Posterior vena cava (tissue), 2 donors: ENCODE measurements at places on chromosomes 7 and 10. TPM values are rescaled to one million over a fixed set of nuclear protein-coding genes. Genes with fewer than 3 reads are reported as not detected.
A peak's percentile ranks its signal among the peaks of the same experiment; 100 is the strongest.

DNA sequence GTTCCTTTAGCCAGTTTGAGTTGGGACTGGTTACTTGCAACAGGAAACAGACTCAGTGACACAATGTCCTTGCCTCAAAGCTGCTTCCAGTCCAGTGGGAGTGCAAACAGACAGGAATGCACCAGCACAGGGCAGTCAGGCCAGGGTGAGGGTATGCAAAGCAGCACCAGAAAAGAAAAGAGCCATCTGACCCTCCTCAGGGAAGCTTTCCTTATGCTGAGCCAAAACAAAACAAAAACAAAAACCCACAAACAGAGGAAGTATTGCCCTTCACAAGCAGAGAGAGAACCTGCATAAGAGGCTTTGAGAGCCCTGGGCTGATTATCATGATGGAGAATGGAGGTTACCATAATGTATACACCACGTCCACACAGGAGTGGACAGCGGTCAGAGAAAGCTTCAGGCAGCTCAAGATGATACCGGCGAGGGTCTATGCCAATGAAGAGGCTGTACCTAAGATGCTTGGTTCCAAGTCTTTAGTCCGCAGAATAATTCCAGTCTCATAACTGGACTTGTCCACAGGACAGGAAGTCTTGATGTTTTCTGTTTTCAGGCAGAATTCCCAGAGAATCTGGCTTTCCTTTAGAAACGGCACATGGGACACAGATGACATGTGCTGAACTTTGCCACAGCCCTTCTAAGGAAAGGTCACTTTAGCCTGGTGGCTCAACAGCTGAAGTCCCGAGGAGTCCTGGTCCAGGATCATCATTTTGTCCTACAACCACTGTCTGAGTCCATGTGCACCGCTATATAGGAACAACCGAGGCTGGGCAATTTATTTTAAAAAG, 263.3 kb downstream of the TNS3 start:
- DNase-seq, result no peak

DNA sequence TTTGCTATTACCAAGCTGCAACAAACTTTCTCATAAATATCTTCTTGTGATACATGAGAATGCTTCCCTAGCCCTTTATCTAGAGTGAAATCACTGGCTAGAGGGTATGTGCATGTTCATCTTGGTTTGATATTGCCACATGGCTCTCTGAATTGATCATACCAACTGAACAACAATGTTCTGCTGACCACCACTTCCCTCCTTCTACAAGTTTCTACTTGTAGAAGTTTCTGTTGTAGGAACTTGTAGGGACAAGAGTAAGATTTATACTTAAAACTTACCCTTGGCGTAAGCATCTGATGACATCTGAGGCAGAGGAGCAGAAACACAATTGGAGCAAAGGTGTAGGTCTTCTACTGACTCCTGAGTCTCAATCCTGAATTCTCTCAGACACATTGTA, 86.3 kb upstream of the FAM13C start:
- no peak for DNase-seq

- DNase-seq, result peak; percentile 59
Measured at GRCh38 chr10:129740532-129741279, 223.4 kb downstream of the EBF3 start.

DNA sequence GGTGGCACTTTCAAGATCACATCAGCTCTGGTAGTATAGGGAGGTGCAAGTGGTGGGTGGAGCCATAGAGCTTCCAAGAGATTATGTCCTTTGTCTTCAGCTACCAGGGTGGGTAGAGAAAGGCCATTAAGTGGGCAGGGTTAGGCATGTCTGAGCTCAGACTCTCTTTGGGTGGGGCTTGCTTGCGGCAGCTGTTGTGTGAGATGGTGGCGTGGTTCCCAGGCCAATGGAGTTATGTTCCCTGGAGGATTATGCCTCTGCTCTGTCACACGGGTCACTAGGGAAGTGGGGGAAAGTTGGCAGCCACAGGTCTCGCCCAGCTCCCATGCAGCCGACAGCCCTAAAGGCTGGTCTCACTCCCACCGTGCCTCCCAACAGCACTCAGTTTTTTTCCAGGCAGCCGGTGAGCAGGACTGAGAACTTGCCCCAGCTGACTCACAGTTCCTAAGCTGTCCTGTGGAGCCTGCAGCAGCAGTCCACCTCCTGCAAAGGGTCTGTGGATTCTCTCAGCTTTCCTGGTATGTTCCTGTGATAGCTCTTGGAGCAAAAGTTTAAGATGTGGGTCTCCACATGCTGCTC, 459.0 kb downstream of the SH2D4B start:
- no peak for DNase-seq

HECTD2 gene
- 19.7 TPM for total RNA-seq

DNA sequence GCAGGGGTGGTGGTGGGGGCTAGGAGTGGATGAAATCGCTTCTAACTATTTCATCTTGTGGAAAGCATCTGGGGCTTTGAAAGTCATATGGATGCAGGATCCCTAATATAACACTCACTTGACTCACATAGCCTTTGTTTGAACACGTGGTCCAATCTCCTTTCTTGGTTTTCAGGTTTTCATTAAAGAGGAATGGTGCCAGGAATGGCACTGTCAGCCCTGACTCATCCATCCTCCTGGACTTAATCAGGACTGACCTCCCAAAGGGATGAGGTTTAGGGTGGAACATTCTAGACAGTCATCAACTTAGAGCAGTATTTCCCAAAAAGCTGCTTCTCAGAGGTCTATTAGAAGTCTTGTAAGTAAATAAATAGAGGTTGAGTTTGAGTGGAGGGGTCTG, 162.0 kb upstream of the PLXNA4 start:
- DNase-seq, result no peak

ATG9B gene
- not detected for total RNA-seq

ADCYAP1R1 gene
- 4.3 TPM for total RNA-seq

- no peak for DNase-seq
Measured at GRCh38 chr10:14369906-14370305, 39.2 kb upstream of the FRMD4A start.

ECD gene
- total RNA-seq, result 23.3 TPM

CAMK1D gene
- 17.8 TPM for total RNA-seq

DNA sequence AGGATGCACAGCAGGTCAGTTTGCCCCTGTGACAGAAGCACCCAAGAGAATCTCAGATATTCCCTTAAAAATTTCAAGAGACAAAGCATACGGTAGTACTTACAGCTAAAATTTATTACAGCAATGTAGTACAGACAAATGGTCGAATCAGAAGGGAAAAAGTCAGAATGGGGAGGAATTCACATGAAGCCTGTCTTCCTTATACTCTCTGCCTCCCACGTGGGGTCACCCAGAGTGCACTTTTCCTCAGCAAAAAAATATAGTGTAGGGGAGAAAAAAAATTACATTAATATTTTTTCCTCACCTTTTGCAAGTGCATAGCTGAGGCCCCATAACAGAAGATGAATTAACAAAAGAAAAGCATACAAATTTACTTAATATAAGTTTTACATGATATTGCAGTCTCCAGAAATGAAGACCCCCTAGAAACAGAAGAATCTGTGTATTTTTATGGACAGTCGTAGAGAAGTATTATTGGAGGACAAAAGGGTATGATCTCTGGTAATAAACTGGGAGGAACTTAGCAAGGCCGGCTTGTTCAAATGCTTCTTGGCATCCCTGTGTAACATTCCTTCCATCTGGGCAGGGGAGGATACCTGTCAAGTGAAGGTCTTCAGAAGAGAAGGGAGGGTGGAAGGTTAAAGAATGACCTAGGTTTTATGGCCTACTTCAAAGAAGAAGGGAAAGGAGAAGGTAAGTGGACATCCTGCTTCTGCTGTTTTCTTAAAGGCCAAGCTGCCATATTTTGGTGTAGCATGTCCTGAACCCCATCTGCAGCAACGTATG, 270.6 kb upstream of the MAGI2 start:
- DNase-seq, result no peak

- no peak for DNase-seq
Measured at GRCh38 chr10:48437546-48437945, 131.1 kb downstream of the MAPK8 start.

GRCh38 chr7:154886591-154886990, 116.3 kb downstream of the PAXIP1 start:
- no peak for DNase-seq

GRCh38 chr10:85916994-85917573, 449.5 kb downstream of the GRID1 start:
- no peak for DNase-seq

GRCh38 chr7:1894906-1895663, 225.0 kb downstream of the ELFN1 start:
- no peak for DNase-seq

- DNase-seq, result no peak
Measured at GRCh38 chr10:110078317-110078716, 70.5 kb downstream of the ADD3 start.

- DNase-seq, result no peak
Measured at GRCh38 chr10:48671914-48672595, 12.6 kb upstream of the WDFY4 start.

GRCh38 chr7:142785841-142786250, 15.1 kb downstream of the PRSS2 start:
- no peak for DNase-seq

VSTM4 gene
- total RNA-seq, result 20.2 TPM

CPA2 gene
- not detected for total RNA-seq

DNA sequence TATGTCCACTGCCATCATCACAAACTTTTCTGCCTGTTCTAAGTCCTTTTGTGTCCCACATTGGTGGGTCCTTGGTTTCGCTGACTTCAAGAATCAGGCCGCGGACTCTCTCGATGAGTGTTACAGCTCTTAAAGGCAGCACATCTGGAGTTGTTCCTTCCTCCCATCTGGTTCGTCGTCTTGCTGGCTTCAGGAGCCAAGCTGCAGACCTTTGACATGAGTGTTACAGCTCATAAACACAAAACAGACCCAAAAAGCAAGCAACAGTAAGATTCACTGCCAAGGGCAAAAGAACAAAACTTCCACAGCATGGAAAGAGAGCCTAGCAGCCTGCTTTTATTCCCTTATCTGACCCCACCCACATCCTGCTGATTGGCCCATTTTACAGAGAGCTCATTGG, 30.2 kb downstream of the ASNS start:
- no peak for DNase-seq

GRID2IP gene
- not detected for total RNA-seq

HABP2 gene
- not detected for total RNA-seq

GRCh38 chr7:101959829-101960228, 142.4 kb downstream of the CUX1 start:
- DNase-seq, result no peak

DNA sequence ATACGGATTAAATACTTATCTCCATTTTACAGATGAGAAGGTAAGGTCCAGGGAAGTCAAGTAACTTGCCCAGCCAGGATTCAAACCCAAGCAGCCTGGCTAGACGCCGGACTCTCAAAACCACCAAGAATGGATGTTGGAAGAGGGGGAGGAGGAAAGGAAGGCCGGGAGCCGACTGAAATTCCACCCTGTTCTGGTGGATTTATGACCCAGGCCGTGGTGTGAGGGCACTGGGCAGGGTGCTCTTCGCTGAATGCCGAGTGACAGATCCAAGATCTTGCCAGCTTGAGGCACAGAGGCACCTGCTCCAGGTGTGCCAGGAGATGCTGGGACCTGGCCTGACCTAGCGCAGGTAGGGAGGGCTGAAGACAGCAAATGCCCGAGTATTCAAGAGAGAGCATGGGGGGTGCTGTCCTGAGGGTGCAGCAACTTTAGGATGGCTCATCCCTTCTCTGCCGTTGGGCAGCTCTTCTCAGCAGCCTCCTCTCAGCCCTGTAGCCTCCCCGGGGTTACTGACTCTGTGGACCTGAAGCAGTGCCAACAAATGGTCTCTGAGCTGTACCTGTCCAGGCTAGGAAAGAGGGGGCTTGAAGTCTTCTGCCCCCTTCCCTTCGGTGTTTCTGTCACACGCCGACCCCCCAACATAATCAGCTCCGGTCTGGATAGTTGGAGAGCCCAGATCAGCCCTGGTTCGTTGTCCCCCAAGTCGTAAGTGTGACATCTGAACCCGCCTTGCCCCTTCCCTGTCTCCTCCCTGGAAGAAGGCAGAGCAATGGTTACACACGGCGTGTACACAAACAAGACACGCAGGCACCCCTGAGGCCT, 713 bp downstream of the LOXL4 start:
- DNase-seq, result no peak

- no peak for DNase-seq
Measured at GRCh38 chr10:47218803-47219202, 81.2 kb upstream of the GDF10 start.

- DNase-seq, result no peak
Measured at GRCh38 chr7:13727279-13727678, 262.2 kb downstream of the ETV1 start.

DNA sequence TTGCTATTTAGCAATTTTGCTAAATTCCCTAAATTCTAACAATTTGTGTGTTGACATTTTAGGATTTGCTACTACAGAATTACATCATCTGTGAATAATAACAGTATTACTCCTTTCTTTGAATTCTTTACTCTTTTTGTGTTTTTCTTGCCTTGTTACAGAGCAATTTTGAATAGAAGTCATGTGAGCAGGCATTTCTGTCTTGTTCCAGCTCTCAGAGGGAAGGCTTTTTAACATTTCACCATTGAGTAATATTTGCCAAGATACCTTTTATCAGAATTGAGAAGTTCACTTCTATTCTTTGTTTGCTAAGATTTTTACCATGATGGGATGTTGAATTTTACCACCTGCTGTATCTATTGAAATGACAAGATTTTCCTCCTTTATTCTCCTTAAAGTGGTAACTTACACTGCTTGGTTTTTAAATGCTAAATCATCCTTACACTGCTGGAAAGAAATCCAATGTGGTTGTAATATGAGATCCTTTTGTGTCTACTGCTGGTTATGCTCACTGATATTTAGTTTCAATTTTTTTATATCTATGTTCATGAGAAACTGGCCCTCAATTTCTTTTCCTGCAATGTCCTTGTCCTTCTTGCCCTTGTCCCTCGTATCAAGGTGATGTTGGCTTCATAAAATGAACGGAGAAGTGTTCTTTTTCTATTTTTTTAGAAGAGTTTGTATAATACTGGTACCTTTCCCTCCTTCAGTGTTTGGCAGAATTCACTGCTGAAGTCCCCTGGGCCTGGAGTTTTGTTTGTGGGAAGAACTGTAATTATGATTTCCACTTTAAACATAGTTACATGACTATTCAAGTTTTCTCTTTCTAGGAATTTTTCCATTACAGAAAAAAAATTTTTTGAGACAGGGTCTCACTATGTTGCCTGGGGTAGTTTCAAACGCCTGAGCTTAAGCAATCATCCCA, 50.3 kb upstream of the ATP6V0A4 start:
- DNase-seq, result no peak

PDSS1 gene
- total RNA-seq, result 4.1 TPM

- DNase-seq, result no peak
Measured at GRCh38 chr7:89887489-89887888, 266.8 kb upstream of the STEAP1 start.

GRCh38 chr7:31850601-31851000, 163.6 kb downstream of the PPP1R17 start:
- DNase-seq, result no peak
